ENCODE measurements at places on chromosomes 13 and 19.

GRCh38 chr13:84279166-84279565 lies 396.9 kb upstream of the SLITRK1 start:
- no peak for DNase-seq

- no peak for DNase-seq
Observed at GRCh38 chr13:40597735-40598365, 68.6 kb downstream of the FOXO1 start.

DNA sequence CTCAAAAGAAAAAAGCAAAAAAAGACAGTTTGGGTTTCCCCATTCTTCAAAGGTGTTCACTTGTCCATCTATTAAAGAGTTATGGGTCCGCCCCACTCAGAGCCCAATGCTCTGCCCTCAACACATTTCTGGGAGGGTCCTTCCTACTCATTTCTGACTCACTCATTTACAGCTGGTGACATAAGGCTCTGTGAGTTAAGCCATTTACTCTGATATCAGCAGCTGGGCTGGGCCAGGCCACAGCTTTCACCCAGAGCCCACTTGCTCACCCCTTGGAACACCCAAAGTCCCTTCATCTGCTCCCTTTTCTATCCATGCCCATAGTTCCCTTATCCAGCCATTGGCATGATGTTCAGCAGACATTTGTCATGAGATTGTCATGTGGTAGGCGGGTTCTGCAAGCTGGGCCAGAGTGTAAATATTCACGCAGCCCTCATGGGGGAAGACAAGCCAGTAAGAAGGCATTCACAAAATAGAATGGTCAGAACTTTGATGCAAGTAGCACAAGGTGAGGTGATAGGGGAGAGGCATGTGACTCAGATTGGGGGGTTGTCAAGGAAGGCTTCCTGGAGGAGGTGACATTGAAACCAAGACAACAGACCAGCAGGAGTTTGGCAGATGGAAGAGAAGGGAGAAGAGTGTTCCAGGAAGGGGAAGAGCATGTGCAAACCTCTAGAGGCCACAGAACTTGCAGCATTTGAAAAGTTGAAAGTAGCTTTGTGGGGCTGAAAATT lies 5.9 kb downstream of the MAST1 start:
- DNase-seq = no peak

GRCh38 chr19:7914598-7915045 lies at the start of gene TGFBR3L:
TGFBR3L (plus strand) TSS chr19:7914830.
- DNase-seq = no peak

- DNase-seq = no peak
Observed at GRCh38 chr13:58181111-58181510, 549.6 kb downstream of the PCDH17 start.

- DNase-seq = no peak
Observed at GRCh38 chr19:10550336-10550735, 6.6 kb downstream of the ATG4D start.

DNA sequence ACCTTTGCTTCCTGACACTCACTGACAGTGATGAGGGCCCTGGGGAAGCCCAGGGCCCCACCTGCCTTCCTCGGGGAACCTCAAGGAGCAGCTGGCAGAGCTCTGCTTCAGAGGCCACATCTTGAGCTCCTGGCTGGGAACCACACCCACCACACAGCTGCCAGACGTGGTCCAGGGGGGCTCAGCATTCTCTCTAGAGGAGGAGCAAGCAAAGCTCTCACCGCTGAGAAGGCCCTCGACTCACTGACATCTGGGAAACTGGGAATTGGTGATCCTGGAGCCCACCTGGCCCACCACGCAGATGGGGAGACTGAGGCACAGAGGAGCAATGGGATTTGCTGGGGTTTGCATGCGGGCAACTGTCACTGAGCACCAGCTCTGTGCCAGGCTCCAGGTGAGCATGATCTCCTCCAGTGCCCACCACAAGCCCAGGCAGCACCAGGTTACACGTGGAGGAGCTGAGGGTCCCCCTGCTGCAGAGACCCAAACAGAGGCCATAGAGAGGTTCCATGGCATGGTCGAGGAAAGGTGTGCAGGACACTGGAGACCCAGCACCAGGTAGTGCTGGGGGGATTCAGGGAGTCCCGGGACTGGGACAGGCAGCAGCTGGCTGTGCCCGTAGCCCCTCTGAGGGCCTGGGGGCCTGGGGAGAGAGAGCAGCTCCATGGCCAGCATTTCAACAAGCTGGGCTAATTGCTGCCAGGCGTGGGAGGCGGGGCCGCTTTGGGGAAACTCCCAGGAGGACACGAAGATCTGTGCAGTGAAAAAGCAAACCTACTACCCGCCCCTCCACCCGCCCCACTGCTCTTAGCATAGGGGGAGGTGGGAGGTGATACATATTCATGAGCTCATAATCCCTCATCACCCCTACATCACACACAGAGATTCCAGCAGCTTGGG lies 33.4 kb downstream of the PEPD start:
- no peak for DNase-seq

GRCh38 chr13:28586439-28587173 lies 72.3 kb upstream of the POMP start:
- no peak for DNase-seq

GRCh38 chr13:63305641-63306133 lies 1890.0 kb upstream of the PCDH20 start:
- DNase-seq = no peak

- peak; percentile 47 for DNase-seq
Observed at GRCh38 chr19:47228168-47228936, 2.6 kb downstream of the BBC3 start.
